ENCODE measurements at places on chromosomes 13 and 19.

GRCh38 chr19:17754634-17755442 is 3.6 kb downstream of the FCHO1 start:
- no peak for DNase-seq

DNA sequence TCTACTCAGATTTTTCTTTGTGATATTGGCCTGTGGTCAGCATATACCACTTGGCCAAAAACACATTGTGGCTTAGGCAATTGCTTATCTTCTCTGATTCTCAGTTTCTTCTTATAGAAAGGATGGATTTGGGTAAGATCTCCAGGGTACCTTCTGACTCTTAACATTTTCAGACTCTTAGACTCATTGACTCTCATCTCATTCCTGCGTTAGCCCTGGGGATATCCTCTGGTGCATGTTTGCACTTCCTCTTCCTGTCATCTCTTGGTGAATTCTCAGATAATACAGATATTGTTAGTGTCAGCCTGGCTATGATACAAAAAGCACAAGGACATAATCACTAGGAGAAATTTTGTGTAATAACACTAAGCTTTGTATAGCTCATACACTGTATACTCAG is 492.5 kb upstream of the GPC6 start:
- DNase-seq = no peak

GRCh38 chr19:2199861-2200623 is 36.1 kb downstream of the PLEKHJ1 start:
- no peak for DNase-seq

GRCh38 chr13:113404723-113405471 is 41.0 kb upstream of the GRTP1 start:
- DNase-seq = no peak

DNA sequence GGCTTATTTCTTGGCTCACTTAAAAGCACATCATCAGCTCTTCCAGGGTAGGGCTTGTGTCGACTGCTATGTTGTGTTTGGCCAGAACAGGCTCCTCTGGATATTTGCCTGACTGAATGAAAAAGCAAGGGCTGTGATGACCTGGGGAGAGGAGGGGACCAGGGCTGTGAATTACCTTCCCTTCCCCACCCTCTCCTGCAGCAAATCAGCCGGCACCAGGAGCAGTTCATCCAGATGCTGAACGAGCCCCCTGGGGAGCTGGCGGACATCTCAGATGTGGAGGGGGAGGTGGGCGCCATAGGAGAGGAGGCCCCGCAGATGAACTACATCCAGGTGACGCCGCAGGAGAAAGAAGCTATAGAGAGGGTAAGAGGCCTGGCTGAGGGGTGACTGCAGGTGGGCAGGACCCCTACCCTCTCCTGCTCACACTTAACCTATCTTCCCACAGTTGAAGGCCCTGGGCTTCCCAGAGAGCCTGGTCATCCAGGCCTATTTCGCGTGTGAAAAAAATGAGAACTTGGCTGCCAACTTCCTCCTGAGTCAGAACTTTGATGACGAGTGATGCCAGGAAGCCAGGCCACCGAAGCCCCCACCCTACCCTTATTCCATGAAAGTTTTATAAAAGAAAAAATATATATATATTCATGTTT is 4.4 kb downstream of the GADD45GIP1 start:
- no peak for DNase-seq

- no peak for DNase-seq
Observed at GRCh38 chr13:19766591-19766990, 16.2 kb downstream of the PSPC1 start.

GRCh38 chr19:40605216-40605971 is 4.2 kb downstream of the LTBP4 start:
- DNase-seq = no peak

DNA sequence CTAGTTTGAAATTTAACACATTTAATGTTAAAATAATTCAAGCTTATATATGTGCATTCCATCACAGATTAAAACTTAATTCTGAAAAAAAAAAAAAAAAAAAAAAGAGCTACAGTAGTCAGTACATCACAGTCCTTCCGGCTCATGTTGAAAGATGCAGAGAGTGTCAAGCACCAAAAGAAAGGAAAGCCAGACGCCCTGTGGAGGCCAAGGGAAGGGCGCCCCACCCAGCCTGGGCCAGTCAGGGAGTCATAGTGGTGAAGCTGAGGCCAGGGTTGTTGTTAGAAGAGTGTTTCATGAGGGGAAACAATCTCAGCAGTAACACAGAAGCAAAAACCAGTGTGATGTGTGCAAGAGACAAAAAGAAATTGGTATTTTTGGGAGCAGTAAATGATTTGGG is 375.3 kb downstream of the MTUS2 start:
- no peak for DNase-seq

GRCh38 chr19:39277598-39277997 is 9.4 kb downstream of the IFNL2 start:
- DNase-seq = no peak

- no peak for DNase-seq
Observed at GRCh38 chr19:28443361-28443760, 769.6 kb downstream of the UQCRFS1 start.

- DNase-seq = no peak
Observed at GRCh38 chr13:26589226-26589625, 31.7 kb downstream of the WASF3 start.

Measured in brain (organoid and tissue), 16 donors.